ENCODE measurements at places on chromosomes 16 and 17. TPM values are rescaled to one million over a fixed set of nuclear protein-coding genes. Genes with fewer than 3 reads are reported as not detected.

AOC2 gene
- 0.11 TPM for total RNA-seq

ALOX15 gene
- total RNA-seq, result not detected

DNA sequence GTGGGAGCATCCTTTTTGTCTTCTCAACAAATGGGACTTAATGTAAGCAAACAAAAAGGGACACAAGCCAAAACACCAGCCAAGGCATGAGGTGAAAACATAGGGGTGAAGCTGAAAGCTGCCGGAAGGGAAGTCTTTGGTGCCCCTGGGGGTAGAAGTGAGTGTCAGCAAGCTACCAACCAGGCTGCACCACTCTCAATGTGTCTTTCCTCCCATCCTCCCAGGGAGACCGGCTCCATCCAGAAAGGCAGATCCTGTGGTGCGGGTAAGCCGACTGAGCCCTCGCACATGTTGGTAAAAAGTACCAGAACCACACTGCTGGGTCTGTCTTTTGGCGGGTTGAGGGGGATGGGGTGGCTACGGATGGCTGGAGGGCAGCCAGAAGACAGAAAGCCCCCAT lies 52.0 kb upstream of the SREBF1 start:
- DNase-seq, result no peak

DNA sequence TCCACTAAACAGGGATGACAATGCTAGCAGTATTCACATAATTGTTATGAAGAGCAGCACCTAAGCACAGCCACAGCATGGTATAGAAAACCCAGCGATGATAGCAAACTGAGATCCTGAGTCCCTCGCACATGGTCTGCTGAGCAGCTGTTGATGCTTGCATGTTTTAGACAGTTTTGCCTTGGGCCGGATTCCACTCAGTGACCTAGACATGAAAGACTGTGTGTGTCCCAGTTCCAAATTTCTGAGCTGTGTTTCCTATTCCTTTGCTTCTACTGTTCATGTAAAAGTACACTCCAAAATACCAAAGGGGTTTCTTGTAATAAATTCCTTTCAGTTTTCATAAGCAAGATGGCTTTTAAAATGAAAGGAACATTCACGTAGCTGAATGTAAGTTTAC lies 30.8 kb upstream of the CMTR2 start:
- DNase-seq, result no peak

GRCh38 chr17:69593716-69594115 lies 179.2 kb downstream of the MAP2K6 start:
- no peak for DNase-seq

DNA sequence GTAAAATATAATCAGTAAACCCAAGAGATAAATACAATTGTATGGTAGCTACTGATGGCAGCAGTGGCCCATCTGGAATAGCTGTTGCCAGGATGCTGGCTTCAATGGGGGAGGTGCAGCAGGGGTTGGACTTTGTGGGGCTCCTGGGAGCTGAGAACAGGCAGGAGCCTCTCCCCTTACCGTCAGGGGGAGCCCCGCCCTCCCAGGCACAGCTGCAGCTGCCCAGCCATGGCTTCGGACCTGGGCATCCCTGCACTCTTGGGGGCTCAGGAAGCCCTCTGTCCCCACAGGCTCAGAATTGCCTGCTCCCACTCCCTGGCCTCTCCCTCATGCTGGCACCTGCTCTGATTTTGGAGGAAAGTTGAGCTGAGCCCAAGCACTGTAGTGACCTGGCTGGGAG lies 741.1 kb downstream of the CDH11 start:
- no peak for DNase-seq

- no peak for DNase-seq
Observed at GRCh38 chr17:34067011-34067410, 188.1 kb upstream of the CCL2 start.

DNA sequence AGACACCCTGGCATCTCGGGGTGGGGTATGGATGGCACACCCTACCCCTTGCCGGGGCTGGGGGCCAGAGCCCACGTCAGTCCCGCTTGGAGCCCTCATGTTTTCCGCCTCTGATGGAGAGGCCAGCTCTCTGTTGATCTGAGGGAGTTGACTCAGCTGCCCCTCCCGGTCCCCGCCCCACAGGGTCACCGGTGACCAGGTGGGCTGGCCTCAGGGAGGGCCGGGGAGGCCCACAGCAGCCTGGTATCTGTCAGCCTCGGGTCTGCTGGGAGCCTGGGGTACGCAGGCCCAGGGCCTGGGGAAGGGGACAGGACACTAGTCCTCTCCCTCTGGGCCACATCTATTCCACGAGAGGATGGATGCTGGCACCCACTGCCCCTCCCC lies 109.5 kb upstream of the CIBAR2 start:
- DNase-seq, result no peak

- DNase-seq, result peak; percentile 15
Observed at GRCh38 chr16:72908362-72909167, 139.4 kb downstream of the ZFHX3 start.

GRCh38 chr17:27569884-27570577 lies 61.0 kb upstream of the LGALS9 start:
- no peak for DNase-seq

GRCh38 chr16:27829975-27830374 lies 233.5 kb downstream of the GSG1L start:
- DNase-seq, result no peak

DNA sequence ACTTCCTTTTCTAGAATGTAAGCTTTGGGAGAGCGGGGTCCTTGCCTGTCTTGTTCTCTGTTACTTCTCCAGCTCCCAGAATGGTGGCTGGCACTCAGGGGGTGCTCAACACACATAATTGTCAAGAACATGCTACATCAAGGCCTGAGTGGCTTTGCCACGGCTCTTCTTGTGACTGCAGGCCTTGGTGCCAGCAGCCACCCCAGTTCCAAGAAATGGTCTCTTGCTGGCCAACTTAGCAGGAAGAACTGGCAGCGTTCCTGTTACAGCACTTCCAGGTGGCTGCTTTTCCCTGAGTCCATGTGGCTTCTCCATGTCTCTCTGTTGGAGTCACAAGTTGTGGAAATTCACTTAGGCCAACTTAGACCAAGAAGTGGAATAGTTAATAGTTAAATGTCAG lies 36.1 kb downstream of the PRKCB start:
- DNase-seq, result no peak

DNA sequence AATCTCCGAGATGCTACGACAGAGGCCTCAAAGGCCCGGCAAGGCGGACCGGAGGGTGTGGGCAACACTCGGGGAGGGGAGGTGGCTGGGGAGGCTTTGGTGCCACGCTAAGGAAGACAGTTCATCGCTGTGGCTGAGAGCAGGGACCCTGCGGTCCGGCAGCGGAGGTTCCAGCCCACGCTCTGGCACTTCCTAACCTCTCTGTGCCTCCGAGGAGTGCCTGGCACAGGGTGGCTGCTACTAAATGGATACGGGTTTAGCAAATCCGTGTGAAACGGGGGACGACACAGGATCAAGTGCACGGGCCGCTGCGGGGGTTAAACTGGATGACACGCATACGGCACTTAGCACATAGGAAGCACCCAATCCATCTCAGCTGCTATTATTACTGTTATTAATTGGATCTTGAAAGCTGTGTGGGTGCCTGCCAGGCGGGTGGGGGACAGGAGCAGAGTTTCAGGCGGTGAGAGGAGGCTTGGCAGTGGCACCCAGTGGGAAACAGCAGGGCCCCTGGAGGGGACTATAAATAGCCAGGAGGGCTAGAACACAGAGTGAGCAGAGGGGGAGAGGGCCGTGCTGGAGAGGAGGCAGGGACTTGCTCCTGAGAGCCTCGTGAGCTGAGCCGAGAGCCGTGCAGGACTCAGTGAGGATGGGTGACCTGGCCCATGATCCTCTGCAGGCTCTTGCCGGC lies 45.0 kb downstream of the ABR start:
- no peak for DNase-seq

DNA sequence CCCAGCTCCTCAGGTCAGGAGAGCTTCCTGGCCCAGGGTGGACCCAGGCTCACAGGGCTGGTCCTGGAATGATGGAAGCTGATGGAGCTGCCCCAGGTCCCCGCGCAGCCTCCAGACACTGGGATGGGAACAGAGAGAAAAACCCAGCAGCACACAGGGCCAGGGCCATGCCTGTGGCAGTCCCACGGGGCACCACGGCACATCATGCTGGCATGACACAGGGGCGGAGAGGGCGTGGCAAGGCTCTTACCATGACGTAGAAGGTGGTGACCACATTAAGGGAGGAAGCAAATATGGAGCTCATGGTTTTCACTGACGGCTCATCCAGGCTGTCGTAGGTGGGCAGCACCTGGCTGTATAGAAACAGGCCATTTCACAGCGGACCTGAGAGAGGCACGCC lies 18.3 kb downstream of the SLC38A10 start:
- DNase-seq, result no peak

DNA sequence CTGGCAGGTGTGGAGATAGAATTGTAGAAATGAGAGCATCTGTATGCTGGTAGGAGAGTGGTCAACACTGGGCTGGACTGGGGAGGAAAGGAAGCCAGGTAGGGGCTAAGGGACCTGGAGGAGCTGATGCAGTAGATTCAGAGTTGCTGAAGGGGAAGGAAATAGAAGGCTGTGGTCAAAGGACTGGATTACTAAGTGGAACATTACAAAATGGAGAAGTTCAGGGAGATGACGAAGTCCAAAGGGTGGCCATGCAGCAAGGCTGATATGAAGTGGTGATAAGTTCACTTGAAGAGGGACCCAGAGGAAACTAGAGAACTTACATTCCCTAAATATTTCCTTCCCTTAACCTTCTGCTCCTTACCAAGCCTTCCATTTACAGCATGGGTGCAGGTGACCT lies 8.6 kb upstream of the CCL2 start:
- DNase-seq, result no peak

DNA sequence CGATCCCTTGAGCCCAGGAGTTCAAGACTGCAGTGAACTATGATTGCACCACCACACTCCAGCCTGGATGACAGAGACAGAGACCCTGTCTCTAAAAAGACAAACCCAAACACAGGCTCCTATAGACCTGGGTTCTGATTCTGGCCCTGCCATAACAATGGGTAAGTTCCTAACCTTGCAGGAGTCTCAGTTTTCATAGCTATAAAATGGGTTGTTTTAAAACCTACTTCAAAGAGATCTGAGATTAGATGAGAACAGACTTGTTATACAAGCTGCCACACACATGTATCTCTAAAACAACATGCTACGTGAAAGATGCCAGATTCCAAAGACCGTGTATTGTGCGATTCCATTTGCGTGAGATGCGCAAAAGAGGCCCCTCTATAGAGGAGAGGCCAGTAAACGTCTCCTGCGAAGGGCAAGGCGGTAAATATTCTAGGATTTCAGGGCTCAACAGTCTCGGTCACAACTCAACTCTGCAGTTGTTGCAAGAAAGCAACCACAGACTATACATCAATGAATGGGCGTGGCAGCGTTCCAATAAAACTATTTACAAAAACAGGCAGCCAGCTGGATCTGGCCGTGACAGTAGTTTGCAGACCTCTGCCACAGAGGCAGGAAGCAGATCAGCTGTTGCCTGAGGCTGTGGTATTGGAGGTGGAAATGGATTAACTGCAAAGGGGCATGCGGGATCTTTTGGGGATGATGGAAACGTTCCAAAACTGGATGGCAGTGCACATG lies 5.9 kb downstream of the CORO7 start:
- peak; percentile 96 for DNase-seq

- peak; percentile 97 for DNase-seq
Observed at GRCh38 chr17:40547079-40547784, 18.0 kb downstream of the CCR7 start.

DNA sequence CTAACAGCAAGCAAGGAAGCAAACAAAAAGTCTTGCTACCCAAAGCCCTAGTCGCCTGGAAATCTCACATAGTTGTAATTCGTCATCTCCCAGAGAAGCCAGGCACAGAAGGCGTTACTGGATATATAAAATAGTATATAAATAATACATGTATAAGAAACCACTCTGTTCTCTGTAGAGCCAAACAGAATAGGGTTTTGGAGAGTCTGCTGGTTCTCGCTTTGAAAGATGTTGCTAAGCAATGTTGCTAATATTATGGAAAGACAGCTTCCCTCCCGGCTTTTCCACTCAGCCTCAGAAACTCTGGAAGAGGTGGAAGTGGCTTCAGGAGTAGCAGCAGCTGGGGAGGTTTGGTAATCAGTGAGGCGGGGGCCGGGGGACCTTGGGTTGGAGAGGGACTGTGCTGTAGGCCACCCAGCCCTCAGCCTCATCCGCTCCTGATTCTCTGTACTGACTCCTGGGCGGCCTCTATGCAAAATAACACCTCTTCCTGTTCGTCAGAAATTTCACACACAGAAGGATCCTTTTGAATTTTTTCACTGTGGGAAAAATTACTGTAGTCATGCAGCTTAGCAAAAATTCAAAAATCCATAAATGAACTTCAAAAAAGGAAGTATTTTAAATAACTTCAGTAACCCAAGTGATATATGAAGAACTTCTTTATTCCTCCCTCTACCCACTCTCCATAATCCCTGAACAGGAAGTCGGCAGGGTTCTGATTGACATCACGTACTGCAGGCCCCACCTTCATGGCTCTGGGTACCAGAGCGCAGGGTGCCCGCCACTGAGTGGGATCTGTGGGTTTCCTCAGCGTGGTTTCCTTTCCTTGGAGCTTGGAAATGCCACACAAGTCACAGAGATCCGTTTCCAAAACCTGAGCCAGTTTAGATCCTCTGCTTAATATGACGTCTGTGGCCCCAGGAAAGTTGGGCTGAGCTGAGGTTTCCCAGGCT lies 51.4 kb downstream of the RAP1GAP2 start:
- no peak for DNase-seq

Measured in LHCN-M2 (cell line).